ENCODE measurements at places on chromosomes 3 and 15.
A peak's percentile ranks its signal among the peaks of the same experiment; 100 is the strongest.

- no peak for DNase-seq
Measured at GRCh38 chr3:49076646-49077045, 17.2 kb downstream of the QRICH1 start.

DNA sequence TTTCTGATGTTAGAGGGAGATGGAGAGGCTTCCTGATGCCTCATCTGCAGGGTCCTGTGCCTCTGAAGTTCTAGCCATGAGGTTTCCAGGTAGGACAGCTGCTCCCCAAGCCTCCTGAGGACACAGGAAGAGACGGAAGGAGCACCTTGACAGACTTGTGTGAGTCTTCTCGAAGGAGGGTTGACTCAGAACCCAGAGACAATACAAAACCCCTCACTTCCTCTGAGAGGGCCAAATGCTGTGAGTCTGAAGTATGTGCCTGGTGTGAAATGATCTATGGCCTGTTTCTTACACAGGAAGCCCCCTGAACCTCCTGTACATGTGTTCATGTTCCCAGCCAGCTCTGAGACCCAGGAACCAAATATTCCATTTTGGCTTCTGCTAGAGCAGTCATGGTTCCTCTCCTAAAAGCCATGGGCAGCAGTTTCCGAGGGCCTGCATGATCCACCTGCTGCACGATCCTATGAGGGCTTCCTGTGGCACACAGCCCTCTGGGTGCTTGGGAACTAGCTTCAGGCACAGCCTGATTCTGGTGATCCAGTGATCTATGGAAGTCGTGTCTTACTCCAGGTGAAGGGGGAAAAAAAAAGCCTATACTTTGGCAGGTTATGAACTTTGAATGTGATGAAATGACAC lies 62.2 kb downstream of the AAGAB start:
- DNase-seq: no peak

GRCh38 chr3:89320186-89320585 lies 212.8 kb downstream of the EPHA3 start:
- DNase-seq: no peak

DNA sequence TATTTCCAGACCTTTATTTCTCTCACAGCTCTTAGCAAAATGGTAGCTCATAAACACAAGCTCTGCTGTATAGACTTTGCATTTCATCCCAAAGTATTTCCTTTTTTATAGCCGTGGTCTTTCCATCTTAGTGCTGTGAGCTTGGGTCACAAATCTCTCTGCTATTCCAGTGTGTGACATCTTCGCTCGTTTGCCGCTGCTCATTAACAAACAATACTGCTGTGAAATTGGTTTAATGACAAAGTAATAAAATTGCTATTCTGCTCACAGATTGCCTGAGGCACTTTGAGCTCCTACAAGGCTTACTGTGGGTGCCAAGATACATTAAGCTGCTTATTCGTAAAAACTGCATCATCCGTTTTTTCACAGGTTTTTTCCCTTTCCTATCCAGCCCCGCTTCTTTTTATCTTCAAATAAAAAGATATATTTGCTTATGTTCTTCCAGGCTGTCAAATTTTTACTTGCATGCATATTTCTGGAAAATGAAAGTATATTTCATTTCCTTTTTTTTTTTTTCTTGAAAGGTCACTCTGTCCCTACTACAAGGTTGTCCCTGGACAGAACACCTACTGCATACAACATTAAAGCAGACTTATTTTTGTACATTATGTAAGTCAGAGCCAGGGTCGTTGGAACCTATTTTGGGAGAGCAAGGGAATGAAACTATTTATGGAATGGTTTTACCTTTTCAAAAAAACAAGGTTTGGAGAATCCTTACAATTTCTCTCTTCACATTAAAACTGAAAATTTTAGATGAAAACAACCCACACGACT lies 174.5 kb downstream of the MEIS2 start:
- DNase-seq: no peak

- no peak for DNase-seq
Measured at GRCh38 chr3:34001022-34001421, 202.6 kb downstream of the PDCD6IP start.

DNA sequence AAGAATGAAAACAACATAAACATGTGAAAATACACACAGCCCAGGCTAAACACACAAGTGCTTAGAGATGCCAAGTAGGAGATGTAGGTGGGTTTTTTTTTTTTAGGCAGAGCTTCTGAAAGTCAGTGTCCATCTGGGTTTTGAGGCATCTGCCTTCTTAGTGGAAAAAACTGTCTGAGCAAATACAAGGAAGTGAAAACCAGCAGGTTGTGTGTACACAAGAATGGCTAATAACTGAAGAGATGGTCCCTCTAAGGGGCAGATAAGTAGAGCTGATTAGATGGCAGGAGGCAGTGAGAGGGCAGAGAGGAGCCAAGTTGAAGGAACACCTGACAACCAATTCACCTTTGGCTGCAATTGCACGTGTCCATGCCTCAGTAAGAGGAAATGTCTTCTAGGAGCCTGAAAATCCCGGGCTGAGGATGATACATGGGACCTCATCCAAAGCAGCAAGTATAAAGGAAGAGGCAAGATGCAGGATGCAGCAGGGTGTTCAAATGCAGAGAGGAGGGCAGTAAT lies 34.9 kb downstream of the CYP19A1 start:
- DNase-seq: no peak

- no peak for DNase-seq
Measured at GRCh38 chr3:44041726-44042125, 200.0 kb upstream of the TOPAZ1 start.

DNA sequence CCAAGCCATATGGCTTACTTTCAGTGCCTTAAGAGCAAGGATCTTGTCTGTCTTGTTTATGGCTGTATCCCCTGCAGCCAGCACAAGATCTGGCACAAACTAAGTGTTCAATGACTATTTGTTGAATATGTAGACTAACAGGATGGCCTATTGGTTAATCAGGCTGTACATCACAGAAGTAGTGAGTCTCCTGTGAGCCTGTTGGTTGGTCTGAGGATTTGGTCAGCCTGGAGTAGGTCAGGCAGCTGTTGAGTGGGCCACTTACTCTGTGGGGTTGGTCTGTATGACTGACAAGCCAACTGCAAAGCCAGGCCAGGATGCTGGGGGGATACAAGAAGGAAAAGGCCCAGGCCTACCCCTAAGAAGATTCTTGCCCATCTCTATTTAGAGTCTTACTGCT lies 33.4 kb upstream of the CILP start:
- no peak for DNase-seq

DNA sequence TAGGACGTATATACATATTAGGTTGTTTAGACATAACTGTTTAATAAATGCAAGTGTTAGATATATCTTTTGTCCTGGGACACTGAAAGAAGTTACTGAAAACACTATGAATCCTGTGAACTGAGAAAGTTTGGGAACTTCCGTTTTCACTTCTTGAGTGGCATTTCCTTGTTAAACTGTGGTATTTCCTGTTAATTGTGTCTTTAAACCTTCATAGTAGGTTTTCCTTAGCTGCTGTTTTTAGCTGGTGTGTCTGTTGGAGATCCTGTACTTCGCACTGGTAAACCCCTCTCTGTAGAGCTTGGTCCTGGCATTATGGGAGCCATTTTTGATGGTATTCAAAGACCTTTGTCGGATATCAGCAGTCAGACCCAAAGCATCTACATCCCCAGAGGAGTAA lies 37.1 kb downstream of the ATP6V1A start:
- DNase-seq: peak; percentile 65

GRCh38 chr3:23877329-23877980 lies 39.3 kb downstream of the NKIRAS1 start:
- DNase-seq: peak; percentile 92

DNA sequence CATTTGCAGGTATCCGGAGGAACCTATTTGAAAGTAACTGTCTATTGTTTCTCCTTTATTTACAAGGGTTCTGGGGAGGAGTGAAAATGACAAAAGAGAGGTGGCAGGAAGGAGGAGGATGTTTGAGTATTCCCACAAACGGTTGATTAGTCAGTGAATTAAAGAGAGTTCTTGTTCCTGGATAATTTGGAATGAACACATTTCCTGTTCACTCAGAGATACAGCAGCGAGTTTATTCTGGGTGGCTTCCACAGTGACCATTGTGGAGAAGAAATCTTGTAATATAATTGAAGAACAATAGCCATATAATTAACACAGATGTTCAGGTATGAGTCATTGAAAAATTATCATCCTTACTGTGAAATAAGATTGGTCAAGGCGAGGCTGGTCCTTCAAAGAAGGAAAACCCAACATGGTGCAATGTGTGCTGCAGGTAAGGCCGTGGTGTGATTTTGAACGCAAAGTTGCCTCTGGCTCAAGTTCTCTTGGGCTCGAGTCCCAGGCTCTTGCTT lies 77.3 kb downstream of the NFKBIZ start:
- DNase-seq: no peak

DNA sequence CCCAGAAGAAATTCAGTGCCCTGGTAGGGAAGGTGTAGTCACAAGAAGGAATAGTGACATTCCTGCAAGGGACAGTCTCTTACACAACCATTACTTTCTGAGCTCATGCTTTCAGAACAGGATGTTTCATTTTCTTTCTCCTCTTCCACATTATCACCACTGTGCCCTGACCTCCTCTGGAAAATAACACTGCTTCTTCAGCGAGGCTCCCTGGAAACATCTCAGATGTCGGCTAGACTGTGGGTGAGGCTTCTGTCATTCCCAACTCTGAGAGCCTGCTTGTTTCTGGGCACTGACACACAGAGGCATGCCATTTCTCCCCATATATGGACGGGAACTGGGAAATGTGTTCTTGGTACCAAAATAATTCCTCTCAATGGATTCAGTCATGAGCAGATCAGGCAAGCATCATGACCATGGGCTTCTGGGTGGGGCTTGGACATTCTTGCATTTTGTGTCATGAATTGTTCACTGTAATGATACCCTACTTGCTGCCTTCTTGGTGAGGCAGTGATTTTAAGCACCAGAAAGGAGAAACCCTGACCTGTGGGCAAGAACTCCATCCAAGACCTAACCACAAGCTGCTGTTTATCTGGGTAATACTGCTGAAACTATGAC lies 14.3 kb upstream of the TNFAIP8L3 start:
- DNase-seq: peak; percentile 52

DNA sequence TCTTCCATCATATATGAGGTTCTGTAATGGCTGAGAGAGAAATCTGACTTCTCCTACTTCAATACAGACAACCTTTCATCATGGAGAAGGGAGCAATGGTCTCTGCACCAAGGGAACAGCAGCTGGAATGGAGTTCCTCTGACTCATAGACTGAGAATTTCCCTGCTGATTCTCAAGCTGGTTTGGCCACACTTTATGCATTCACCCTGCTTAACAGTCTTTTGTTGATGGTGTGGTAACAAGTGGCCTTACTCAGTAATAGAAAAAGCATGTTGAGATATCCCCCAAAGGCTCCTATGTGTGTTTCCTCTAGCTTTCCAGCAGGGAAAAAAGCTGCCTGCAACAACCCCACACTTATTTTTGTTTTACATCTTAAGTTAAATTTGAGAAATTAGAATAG lies 138.1 kb downstream of the GREM1 start:
- DNase-seq: peak; percentile 42

DNA sequence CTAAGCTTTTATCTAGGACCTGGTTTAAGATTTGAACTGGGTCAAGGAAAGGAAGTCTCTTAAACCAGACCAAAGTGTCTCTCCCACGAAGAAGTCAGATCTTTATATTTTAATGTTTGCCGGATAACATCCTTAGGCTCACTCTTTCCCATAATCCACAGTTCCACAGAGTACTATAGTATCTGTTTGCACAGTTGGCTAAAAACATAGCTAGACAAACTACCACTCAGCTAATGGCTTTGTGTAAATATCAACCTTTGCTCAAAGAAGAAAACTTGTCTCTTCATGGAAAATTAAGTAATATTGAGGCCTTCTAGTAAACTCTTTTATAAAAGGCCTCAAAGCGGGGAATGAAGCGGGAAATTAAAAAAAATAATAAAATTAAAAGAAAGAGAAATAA lies 13.5 kb upstream of the SLC9C1 start:
- no peak for DNase-seq

DNA sequence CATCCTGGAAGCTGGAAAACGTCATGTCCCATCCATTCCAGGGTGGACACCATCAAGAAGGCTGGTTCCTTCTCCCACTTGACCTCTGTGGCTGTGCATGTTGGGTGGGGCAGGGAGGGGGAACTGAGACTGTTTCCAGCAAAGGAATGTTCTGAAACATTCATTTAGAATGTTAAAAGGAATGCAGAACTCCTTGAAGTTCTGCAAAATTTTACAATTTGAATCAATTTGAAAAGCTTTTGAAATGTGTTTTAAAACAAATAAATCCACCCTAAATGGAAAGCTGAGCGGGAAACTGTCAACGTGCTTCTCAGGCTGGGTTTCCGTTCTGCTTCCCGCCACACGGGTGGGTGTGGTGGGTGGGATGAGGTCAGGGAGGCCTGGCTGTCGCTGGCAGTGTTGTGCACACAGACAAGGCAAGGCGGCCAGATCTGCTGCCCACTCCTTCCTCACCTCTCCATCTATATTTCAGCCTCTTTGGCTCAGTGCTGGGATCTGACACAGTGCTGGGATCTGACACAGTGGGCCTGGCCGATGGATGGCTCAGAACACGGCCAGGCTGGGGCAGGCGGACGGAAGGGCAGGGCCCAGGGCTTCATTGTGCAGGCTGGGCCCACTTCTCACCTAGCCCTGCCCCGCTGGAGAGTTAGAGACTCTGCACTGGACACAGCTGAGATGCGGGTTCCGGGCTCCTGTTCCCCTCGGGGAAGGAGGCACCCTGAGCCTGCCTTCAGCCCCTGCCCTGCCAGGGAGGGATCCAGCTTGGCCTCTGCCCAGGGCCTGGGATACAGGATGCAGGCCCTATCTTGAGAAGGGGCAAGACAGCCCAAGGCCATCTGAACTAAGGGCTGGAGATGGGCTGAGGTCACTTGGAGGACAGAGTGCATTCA lies 110.4 kb downstream of the TMEM266 start:
- peak; percentile 72 for DNase-seq

DNA sequence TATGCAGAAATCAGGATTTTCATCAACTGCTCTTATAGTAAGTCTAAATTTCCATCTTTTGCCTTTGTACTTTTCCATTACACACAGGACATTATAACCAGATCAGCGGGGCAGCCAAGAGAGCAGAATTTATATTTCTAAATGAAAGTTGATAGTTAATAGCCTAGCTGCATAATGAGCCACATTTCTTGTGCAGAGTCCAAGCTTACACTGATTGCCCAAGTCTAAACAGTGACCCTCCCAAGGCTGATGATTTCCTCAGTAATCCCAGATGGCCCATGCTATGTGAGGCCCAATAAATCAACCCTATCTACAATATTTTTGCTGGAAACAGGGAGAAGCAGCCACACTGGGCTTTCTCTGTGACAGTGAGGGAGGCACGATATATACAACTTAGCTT lies 475.8 kb upstream of the KCNMB2 start:
- no peak for DNase-seq

DNA sequence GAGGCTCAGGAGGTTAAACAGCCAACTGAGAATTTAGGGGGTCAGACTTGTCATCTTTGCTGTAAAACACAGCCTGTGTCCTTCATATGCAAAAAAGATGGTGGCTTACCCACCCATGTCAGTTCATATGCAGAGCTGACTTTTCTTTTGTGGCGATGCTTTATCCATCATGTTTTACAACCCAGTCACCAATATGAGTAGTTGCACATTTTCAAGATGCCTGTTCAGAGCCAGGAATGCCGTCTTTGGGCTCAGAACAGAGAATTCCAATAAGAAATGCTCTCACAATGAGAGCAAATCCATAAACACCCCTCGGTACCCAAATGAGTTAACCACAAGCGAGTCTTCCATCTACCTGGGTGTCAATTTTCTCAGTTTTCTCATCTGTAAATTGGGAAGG lies 83.6 kb downstream of the TIGIT start:
- DNase-seq: no peak

Data from inflammatory macrophage treated with lipopolysaccharide for 4 hours (primary cell).